ENCODE measurements at places on chromosomes 1 and 21.

DNA sequence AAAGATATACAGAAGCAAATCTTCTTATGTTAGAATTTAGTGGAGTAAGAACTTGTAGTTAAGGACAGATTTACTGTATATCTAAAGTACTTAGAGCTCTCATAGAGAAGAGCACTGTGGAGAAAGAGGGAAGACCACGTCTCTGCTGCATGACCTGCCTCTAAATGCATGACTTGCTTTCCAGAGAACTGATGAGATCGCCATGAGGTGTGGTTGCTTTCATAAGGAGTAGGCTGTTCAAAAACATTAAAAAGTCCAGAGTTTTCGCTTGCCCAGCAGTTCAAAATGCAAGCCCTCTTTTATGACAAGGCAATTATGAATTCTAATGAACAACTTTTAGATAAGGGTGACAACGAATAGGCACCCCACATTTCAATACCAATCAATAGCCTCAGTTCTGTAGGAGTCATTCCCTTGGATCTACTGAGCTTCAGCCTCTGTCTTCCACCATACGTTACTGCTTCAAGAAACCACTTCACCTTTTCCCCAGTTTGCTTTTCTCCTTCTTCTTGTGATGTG is 24.9 kb downstream of the SLC30A10 start:
- DNase-seq = no peak

GRCh38 chr1:200305806-200306205 is 104.0 kb downstream of the ZNF281 start:
- no peak for DNase-seq

DNA sequence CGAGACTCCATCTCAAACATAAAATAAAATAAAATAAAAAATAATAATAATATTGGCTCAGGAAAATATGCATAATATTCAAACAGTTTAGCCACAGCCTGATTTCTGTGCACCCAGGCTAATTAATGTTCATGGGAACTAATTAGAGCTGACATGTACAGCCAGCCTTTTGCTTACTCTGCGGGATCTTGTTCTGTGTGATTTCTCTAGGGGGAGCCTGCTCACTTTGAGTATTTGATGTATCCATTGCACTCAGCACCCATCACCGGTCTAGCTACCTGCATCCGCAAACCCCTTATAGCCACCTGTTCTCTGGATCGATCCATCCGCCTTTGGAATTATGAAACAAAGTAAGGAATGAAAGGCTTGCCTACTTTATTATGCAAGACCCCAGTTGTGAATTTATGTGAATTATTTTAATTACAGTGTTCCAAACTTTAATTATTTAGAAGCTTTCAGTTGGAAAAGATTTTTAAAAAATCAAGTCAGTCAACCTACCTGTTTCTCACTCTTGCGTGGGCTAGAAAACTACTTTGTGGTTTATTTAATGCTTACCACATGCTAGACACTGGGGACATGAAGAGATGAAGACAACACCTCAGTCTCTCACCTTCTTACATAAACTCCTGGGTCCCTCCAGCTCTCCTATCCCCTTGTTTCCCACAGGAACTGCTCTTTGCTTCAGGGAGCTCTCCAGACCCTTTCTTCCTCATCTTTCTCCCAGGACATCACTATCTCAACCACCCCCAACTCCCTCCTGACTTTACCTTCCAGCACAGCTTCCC is 25.4 kb downstream of the CFAP57 start:
- DNase-seq = peak; percentile 9

DNA sequence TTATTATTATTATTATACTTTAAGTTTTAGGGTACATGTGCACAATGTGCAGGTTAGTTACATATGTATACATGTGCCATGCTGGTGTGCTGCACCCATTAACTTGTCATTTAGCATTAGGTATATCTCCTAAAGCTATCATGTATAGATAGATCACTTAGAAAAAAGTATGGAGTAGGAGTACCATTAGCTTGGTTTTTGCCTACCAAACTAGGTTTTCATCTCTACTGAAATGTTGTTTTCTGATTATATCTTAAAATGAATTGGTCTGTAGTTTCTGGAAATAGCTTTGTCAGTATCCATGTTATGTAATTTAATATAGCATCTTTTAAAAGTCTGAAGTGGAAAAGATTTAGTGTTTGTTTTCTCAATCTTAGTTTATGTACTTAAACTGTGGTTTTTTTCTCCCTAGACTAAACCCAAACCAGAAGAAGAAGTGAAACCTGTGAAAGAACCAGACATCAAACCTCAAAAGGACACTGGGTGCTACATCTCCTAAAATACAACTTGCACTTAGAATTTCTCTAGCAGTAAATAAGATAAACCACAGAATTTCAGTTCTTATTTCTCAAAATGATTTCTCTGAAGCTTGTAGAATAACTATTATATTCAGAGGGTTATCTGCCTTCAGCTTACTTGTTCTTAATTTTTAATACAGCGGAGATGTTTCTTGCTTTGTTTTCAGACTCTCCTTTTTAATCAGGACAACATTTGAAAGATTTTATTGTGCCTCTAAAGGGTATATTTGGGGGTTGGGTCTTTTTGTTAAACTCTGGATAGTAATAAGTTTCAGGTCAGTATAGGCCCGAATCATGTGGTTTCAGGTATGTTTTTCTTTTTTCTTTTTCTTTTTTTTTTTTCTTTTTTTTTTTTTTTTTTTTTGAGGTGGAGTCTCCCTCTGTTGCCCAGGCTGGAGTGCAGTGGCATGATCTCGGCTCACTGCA is 4.5 kb upstream of the FAM177B start:
- DNase-seq = no peak

GRCh38 chr1:117610036-117610435 is 4.2 kb downstream of the TENT5C start:
- DNase-seq = no peak

- no peak for DNase-seq
Measured at GRCh38 chr1:172887162-172887561, 163.6 kb downstream of the TNFSF18 start.

DNA sequence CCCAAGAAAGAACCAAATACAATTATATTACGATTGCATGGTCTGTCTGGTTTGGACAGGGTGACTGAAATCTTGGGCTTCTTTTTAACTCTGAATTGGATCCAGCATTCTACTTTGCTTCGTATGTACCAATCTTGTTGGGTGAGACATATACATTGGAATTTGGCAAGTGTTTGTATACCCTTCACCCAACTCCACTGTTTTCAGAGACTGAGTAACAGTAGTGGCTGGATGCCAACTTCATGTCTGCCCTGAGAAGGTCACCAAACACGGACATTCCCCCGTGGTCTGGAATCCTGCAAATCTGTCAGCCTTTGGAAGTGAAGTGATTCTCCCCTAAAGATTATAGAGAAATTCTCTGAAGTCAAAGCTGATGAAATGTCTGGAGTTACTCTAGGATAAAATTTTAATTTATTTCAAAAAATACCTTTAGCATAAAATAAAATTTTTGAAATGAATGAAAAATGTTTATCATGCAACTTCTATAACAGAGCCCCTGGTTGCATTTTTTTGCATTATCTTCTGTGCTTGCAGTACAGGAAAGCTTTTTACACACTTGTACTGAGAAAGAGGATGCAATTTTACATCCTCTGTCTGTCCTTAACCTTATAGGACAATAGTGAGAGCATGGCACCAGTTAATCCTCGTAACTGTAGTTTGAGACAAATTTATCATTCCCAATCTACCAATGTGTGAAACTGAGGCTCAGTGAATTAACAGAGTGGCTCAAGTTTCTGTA is 201.8 kb downstream of the DISC1 start:
- DNase-seq = no peak

DNA sequence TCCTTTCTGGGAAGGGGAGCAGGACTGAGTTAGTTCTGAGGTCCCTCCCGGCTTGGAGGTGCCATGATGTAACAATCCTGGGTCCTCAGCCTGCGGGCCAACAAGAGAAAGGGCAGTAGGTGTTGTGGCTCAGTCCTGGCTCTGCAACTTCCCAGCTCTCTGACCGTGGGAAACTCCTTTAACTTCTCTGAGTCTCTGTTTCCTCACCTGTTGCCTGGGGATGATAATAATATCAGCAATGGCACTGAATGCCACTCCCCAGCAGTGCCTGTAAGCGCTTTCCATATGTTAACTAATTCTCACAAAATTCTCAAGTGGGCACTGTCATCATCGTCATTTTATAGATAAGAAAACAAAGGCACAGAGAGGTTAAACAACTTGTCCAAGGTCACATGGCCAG is 2.3 kb downstream of the PADI3 start:
- no peak for DNase-seq

- no peak for DNase-seq
Measured at GRCh38 chr1:157494093-157494492, 58.2 kb downstream of the FCRL5 start.

- peak; percentile 71 for DNase-seq
Measured at GRCh38 chr1:30929135-30929889, 20.8 kb upstream of the SDC3 start.

DNA sequence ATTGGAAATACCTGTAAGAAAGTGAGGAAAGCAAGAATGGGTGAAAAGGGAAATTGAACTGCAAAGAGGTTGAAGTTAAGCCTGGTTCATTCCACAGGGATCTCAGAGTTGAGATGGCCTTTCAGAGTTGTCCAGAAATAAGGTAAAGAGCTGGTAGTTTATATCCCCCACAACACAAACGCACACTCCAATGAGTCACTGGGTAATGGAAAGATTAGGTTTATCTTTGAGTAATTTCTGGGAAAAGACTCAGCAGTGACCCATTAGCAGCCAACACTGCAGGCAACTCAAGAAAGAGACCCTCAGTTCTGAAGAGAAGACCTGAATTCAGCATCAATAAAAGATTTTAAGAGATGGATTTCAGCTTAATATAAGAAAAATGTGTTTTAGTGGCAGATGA is 485.5 kb downstream of the PTPRC start:
- no peak for DNase-seq

- no peak for DNase-seq
Measured at GRCh38 chr21:32064281-32064910, 191.6 kb downstream of the HUNK start.

GRCh38 chr21:21045518-21045917 is 47.3 kb downstream of the NCAM2 start:
- no peak for DNase-seq

DNA sequence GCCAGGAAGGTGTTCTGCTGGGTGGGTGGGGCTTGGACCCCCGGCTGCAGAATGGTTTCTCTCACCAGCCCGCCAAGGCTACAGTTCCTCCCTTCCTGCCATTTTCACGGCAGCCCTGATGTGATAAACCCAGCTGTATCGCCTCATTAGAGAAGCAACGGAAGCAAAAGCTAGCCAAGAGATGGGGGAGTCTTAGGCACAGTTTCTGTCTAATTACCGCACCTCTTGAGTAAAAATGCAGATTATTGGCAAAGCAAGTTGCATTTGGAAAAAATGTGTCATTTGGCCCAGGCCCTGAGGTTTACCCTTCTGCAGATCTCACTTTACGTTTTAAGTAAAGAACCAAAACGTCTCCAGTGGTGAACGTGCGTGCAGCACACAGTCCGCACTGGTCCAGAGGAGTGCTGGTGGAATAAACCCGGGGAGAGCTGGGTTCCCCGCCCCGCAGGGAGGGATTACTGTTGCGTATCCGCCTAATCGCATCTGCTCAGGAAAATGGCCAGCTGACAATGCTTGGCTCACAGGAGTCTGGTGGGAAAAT is 109.9 kb downstream of the GALNT2 start:
- peak; percentile 79 for DNase-seq

GRCh38 chr1:43760745-43761317 is 53.5 kb downstream of the ST3GAL3 start:
- DNase-seq = no peak

DNA sequence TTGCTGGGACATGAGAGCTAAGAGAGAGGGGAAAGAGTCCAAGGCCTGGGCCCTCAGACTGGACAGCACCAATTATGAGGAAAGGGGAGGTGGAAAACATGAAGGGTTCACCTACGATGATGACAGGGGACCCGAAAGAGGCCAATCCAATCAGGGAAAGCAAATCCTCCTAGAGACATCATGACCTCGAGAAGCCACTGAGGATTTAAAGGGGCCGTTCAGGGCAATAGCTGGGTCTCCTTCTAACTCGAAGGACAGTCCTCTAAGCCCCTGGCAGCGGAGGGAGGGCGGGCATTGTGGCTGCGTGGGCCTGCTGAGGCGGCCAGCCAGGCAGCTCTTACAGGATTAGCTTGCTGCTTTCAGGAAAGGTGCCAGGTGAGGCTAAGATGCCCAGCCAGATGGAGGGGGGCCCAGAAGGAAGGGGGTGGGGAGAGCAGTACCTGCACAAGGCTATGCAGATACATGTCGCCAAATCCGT is 7.4 kb downstream of the MEF2D start:
- DNase-seq = no peak

- peak; percentile 49 for DNase-seq
Measured at GRCh38 chr21:45894906-45895777, 86.4 kb upstream of the COL6A1 start.

- peak; percentile 24 for DNase-seq
Measured at GRCh38 chr21:33112151-33112550, 42.2 kb downstream of the OLIG1 start.
